ENCODE measurements at places on chromosomes 12 and 14.

DNA sequence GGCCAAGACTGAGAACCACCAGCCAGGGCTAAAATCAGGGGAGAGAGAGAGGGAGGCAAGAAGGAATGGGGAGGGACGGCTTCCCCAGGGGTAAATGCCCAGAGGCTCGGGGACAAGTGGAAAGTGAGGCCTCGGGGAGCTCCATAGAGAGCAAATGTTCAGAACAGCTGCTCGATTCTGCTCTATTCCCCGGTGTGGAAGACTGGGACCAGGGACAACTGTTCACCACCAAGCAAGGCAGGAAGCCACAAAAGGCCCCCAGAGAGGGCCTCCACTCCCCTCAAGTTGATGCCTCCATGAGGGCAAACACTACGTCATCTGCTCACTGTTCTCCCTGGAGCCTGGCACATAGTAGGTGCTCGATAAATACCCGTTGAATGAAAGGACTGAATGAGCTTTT, 53.5 kb downstream of the IRF2BPL start:
- DNase-seq: no peak

GRCh38 chr12:29273178-29273843, 107.7 kb downstream of the ERGIC2 start:
- no peak for DNase-seq

DNA sequence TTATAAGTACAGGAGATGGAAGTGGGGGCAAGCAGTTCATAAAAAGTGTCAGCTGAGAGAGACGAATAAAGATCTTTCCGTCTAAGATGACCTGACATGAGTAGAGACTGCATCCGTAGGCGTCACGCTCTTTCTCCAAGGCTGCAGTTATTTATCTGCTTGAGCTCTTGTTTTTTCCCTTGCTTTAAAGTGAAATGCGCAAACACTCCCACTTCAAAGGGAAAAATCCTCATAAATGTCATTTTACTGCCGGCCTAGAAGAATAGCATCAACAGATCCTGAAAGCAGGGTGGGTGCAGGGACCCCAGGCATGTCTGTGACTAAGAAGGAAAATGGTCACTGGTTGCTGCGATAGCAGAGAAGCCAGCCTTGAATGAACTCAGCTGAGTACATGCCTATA, 647.4 kb downstream of the MED13L start:
- no peak for DNase-seq

GRCh38 chr12:103073630-103074029, 116.2 kb downstream of the ASCL1 start:
- no peak for DNase-seq

- DNase-seq: no peak
Observed at GRCh38 chr12:113569806-113570205, 98.1 kb upstream of the LHX5 start.

- DNase-seq: no peak
Observed at GRCh38 chr12:63068857-63069442, 82.1 kb downstream of the AVPR1A start.

GRCh38 chr14:74437496-74438053, 11.6 kb upstream of the SYNDIG1L start:
- DNase-seq: no peak

- DNase-seq: no peak
Observed at GRCh38 chr12:105222284-105222655, 13.7 kb downstream of the APPL2 start.

- no peak for DNase-seq
Observed at GRCh38 chr12:77837876-77838291, 7.2 kb downstream of the NAV3 start.

DNA sequence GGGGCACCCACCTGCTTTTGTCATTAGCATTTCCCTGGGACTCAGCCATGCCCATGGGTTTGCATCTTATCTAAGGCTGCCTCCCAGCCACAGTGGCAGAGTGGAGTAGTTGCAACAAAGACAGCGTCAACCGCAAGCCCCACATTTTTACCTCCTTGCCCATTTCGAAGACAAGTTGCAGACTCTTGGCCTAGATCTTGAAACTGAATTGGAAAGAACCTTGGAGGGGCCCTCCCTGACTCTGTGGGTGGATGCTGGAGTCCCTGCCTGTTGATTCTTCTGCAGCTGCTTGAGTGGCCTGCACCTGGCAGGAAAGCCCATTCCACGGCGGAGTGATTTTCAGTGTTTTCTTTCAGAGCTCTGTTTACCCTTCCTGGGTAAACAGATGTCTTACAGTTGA, 309.0 kb downstream of the VRK1 start:
- DNase-seq: no peak

DNA sequence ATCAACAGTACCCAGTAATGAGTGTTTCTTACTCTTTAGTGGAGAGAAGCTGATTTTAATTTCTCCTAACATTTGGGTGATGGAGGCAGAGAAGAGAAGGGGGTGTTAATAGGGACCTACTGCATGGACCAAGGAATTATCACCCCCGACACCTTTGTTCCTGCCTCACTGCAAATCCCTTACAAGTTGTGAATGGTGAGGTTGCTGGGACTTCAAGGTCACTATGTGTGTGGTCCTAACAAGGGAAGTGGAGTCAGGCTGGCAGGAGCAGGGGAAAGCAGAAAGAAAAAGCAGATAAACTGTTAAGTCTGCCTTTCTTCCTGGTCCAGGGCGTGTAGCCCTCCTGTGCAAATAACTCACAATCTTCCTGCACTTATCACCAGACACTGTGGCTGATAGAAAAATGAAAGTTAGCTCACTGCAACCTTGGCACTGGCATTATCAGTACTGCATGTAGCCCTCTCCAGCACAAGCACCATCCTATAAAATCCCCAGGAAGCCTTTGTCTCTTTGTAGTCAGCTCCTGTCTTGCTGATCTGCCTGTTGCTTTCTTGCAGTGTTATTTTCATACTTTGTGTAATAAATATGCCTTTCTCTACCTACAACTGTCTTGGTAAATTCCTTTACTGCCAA, 112.3 kb upstream of the DNM1L start:
- DNase-seq: no peak

GRCh38 chr12:80314741-80315140, 129.3 kb upstream of the PTPRQ start:
- DNase-seq: no peak

DNA sequence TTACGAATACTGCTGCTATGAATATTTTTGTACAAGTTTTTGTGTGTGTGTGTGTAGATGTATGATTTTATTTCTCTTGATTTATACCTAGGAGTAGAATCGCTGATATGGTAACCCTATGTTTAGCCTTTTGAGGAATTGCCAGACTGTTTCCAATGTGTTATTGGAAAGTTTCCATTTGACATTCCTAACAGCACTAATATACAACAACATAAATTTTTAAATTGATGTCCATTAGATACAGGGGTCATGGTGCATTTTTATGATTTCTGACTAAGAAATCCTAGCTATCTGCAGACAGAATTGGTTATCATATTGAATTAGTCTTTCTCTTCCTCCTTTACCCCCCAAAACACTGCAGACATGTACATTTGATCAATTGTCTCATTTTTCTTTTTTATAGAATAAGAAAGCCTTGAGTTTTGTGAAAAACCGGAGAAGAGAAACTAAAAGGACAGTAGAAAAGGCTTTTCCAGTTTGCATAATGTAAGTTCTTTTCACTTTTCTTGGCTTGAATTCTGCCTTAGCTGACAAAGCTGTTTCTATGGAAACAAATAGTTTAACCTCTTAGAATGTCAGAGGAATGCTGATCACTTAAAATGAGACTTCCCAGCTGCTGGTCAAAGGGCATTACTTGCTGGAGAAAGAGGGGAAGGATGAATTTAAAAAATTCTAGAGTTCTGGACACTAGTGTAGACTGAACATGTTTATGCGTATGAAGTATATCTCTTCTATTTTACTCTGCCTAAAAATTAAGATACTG, 28.2 kb downstream of the PALS1 start:
- DNase-seq: no peak

DNA sequence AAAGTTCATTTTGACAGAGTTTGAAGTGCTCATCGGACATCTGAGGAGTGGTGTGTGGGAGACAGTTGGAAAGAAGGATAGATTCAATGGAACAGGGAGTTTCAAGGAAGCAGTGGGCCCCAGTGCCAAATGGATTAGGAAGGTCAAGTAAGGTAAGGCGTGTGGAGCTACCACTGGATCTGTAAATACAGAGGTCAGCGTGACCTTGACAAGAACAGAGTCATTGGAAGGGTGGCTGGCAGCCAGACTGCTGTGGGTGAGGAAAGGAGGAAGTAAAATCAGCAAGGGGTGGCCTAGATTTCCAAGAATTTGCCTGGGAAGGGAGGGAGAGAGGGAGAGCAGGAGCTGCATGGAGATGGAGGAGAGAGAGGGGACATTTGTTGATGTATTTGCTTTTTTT, 68.2 kb upstream of the IGF1 start:
- DNase-seq: no peak

DNA sequence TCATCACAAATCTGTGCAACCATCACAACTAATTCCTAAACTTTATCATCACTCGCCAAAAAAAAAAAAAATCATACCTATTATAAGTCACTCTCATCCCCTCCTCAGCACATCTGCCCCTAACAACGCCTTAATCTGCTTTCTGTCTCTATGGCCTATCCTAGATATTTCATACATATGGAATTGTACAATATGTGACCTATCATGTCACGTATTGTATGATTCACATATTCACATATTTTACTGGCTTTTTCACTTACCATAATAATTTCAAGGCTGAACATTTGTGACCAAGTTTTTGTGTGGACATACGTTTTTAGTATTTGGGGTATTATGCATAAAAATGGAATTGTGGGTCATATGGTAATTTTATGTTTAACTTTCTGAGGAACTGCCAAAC, 400.7 kb downstream of the DAD1 start:
- no peak for DNase-seq

GRCh38 chr14:77084985-77085384, 13.1 kb upstream of the CIPC start:
- DNase-seq: no peak

DNA sequence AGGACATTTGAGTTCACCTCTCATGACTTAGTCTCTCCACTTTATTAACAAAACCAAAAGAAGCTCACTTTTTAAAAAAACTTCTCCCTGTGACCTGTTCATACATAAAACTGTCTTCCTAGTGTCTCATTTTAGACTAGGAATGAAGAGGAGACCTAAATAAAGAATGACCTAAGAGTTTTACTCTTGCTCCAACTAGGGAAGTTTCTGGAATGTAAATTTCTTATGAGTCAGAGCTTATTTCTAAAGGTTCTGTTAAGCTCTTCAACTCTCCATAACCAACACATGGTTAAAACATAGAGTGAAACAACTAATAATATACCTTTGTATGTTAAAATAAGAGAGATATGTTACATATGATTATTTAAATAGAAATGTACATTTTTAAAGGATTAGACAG, 369.8 kb downstream of the EMP1 start:
- no peak for DNase-seq

GRCh38 chr12:69517406-69517805, 47.2 kb downstream of the FRS2 start:
- no peak for DNase-seq

DNA sequence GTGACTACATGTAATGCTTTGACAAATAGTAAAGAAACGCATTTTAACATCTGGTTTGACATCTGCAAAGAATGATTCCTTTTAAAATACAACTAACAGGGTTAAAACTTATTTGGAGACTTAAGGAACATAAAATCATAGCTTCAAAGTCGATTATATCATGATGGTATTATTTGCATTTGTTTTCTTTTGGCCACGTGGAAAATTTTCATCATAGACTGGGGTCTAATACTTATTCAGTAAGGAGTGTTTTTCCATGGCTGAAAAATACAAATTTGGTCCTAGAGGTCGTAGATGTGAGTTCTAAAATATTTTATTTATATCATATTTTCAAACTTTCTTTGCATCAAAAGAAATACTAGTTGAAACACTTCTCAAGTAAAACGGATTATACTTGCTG, 31.5 kb upstream of the LMNTD1 start:
- DNase-seq: no peak

DNA sequence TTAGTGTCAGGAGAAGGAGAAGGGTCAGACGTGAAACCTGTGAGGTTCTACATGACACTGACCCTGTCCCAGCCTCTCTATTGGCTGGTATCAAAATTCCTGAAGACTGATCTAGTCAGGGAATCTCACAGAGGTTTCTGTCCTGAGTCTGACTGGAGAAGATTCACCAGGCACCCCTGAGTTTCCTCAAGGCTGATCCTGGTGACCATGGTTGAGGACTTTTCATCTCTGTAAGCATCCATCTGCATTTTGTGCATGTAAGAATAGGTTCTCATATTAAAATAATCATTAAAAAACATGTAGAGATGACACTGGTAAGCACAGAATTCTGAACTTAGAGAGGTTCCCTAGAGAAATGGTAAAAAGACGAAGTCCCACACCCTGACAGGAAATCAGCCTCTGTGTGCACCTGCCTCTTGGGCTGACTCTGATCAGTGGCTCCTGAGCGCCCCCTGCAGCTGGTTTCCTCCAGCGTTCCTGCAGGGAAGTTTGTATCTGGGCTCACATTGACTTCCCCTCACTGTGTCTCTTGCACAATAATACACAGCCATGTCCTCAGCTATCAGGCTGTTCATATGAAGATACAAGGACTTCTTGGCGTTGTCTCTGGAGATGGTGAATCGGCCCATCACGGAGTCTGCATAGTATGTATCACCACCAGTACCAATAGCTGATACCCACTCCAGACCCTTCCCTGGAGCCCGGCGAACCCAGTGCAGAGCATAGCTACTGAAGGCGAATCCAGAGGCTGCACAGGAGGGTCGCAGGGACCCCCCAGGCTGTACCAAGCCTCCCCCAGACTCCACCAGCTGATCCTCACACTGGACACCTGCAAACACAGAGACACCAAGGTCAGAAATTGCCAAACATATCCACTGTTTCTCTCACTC, 991.9 kb downstream of the TMEM121 start:
- DNase-seq: peak; percentile 8

GRCh38 chr12:86698641-86698980, 442.4 kb upstream of the MGAT4C start:
- DNase-seq: no peak

DNA sequence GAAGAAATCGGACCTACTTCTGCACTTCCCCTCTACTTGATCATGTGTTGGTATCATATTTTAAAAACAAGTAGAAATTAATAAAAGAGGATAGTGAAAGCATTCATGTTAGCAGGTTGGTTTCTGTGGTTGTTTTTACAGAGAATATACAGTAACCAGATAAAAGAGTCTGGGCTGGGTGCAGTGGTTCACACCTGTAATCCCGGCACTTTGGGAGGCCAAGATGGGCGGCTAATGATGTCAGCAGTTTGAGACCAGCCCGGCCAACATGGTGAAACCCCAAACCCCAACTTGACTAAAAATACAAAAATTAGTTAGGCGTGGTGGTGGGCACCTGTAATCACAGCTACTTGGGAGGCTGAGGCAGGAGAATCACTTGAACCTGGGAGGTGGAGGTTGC, 55.9 kb downstream of the LRP6 start:
- no peak for DNase-seq
